Renal pelvis (tissue), 12 donors: ENCODE measurements at places on chromosomes 3 and 15. TPM values are rescaled to one million over a fixed set of nuclear protein-coding genes. Genes with fewer than 3 reads are reported as not detected.

Gene FEM1B
- 62.9 TPM for polyA plus RNA-seq

Gene CORO2B
- 26.6 TPM for polyA plus RNA-seq

Gene DAG1
- 120 TPM for polyA plus RNA-seq

Gene SYNM
- 2.0 TPM for polyA plus RNA-seq

Gene FETUB
- 0.65 TPM for polyA plus RNA-seq

Gene HACD2
- 52.9 TPM for polyA plus RNA-seq

GRCh38 chr3:138479438-138479863 lies 45.0 kb downstream of the ESYT3 start:
- DNase-seq: peak; percentile 26

DNA sequence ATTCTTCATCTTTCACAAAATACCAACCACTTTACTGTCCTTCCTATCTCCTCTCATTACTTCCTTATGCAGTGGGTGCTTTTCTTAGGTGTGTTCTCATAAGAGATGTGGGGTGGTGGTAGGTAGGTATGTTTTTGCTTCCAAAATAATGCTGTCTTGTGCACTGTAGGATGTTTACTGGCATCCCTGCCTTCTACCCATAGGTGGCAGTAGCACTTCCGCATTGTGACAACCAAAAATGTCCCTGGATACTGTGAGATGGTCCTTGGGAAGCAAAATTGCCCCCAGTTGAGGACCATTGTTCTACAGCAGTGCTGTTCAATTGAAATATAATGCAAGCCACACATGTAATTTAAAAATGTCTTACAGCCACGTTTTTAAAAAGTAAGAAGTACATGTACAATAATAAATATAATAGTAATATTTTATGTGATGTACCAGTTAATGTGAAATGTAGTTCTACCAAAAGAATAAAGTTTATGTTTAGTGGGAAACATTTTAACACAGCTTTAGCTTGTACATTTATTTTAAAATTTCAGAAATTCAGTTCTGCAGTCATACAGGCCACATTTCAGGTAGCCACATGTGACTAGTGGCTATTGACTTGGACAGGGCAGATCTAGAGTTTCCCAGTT lies 75.2 kb downstream of the NEO1 start:
- DNase-seq: peak; percentile 12

GRCh38 chr3:64684715-64685261 lies 3.0 kb downstream of the ADAMTS9 start:
- peak; percentile 69 for DNase-seq

- DNase-seq: no peak
Observed at GRCh38 chr3:175066617-175067415, 207.7 kb downstream of the NAALADL2 start.

GRCh38 chr3:128278761-128279600 lies 125.7 kb downstream of the EEFSEC start:
- DNase-seq: peak; percentile 74

DNA sequence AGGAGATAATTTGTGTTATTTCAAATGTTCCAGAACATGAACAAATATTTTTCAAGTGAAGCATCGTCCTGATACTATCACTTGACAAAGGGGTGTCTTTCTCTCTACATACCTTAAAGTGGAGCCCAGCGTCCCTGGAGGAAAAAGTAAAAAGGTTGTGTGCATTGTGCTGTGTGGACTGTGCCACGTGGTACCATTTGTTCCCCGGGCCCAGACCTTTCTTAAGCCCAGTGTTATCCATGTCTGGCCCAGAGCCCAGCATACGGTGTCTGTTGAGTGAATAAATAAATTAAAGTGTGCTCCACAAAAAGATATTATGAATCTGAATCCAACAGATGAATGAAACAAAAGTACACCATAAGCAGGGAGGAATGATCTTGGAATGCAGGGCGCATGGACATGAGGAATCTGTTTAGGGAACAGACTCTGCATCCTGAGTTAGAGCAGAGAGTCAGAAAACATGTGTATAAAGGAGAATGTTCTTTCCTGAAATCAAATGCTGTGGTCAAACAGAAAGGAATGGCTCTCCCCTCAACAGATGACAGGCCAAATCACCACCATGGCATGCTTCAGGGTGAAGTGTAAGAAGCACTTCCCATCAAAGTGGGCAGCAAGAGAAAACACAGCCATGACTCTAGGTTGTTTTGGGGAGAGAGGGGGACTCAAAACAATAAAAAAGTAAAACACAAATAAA lies 8.1 kb upstream of the PRSS50 start:
- no peak for DNase-seq

GRCh38 chr3:119557877-119558269 lies 1.5 kb downstream of the CD80 start:
- no peak for DNase-seq

DNA sequence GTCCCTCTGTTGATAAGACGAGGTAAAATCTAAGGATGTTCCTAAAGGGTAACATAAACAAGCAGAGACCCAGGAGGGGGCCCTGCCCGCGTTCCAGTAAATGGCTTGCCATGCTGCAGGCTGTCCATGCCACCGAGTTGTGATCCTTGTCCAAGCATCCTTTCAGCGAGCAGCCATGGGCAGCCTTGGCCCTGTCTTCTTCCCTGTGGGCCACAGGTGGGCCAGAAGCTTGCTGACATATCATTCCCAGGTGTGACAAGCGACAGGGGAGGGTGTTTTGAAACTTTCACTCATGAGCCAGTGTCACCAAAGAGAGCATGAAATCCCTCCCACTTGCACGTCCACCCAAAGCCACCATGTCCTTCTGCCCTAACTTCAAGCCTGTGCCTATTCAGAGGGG lies 53.7 kb downstream of the PCSK6 start:
- no peak for DNase-seq

DNA sequence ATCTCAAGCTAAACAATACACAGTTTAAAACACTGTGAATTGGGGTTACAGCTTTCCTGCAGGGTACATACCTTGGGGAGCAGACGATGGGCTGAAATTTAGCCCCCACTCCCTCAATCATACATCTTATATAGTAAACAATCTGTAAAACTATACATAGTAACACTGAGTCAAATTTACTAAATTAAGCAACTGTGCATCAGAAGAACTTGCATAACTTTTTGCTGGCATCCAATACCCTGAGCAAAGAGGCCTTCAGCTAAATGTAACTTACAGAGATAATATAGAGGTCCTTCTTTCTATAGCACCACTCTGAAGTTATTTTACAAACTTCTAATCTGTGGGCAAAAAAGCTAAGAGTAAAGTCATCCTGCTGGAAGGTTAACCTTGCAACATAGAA lies 603.6 kb upstream of the TGFBR2 start:
- DNase-seq: no peak

DNA sequence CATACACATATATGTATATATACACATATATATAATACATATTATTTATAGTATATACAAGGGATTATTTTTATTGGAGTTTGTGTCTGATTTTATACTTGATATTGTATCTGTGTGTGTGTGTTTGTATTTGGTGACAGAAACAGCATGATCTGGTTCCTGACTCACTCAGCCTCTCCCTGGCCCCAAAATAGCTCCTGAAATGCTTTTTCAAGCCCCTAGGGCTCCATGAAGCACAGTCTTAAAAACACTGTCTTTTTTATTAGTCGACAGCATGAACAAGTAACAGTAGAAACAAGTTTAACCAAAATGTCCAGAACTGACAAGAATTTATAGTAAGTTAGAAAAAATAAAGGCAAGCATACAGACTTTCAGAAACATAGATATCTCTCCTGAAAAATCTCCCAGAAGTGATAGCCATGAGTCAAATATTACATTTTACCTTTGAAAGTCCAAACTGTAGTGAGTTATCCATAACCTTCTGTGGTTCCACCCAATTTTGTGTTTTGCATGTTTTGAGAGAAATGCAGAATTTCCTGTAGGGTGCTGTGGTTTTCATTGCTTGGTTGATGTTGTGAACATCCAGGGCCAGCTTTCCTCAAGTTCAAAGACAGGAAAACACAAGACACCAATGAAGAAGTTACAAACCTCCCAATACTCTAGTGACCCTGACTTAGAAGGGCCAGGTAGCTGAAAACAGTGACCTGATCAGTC lies 98.5 kb upstream of the CCDC80 start:
- no peak for DNase-seq
